ENCODE measurements at places on chromosomes 6 and 20.
A peak's percentile ranks its signal among the peaks of the same experiment; 100 is the strongest.

DNA sequence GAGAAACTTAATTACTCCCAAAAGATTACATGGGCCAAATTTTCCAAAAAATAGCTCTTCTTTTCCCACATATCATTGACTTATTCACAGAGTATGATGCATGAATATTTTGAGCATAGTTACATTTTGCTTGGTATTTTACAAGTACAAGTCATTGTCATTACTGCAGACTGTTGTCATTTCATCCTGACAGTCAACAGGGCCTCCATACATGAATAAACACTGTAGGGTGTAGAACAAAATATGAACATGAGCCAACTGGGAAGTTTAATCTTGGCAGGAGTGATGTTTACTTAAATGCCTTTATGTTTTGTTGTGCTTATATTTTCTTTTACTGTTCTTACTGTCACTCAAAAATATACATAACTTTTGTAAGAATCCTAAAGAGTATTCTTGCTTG lies 340.7 kb downstream of the ADGRB3 start:
- DNase-seq = no peak

DNA sequence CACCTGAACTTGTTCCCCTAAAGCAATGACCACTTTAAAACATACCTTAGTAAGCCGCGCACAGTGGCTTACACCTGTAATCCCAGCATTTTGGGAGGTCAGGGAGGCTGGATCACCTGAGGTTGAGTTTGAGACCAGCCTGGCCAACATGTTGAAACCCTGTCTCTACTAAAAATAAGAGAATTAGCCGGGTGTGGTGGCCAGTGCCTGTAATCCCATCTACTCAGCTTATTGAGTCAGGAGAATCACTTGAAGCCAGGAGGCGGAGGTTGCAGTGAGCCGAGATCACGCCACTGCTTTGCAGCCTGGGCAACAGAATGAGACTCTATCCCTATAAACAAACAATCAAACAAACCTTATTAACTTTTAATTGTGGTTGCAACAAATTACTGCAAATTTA lies 1.6 kb upstream of the RAET1E start:
- DNase-seq = no peak

GRCh38 chr20:23179766-23180403 lies 93.8 kb upstream of the CD93 start:
- no peak for DNase-seq

DNA sequence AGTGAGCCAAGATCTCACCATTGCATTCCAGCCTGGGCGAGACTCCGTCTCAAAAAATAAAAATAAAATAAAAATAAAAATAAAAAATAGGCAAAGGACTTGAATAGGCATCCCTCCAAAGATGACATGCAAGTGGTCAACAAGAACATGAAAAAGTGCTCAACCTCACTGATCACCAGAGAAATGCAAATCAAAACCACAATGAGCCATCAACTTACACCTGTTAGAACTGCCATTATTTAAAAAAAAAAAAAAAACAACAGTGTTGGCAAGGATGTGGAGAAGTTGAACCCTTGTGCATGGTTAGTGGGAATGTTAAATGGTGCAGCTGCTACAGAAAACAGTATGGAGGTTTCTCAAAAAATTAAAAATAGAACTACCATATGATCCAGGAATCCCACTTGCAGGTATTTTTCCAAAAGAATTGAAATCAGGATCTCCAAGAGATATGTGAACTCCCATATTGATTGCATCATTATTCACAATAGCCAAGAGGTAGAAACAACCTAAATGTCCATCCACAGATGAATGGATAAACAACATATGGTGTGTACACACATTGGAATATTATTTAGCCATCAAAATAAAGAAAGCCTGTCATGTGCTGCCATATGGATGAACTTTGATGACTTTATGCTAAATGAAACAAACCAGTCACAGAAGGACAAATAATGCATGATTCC lies 2.8 kb downstream of the C20orf203 start:
- no peak for DNase-seq

DNA sequence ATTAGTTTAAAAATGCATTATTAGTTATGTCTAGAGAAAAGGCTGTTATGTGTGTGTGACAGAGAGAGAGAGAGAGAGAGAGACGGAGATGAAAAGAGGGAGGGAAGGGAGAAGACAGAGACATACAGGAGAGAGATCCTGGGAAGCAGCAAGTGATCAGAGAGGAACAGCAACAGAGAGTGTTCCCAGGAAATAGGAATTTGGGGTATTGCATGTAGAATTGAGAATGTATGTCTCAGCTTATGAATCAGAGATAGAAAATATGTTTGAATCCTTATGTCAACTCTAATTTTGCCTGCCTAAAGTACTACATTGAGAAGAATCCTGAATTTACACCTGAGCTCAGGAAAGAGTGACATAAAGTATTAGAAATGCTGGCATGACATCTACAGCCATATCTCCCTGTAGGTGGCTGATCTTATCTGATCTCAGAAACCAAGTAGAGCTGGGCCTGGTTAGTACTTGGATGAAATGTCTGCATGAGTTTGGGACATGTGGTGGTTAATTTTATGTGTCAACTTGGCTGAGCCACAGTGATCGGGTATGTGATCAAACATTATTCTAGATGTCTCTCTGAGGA lies 130.6 kb downstream of the TENT5A start:
- DNase-seq = no peak

DNA sequence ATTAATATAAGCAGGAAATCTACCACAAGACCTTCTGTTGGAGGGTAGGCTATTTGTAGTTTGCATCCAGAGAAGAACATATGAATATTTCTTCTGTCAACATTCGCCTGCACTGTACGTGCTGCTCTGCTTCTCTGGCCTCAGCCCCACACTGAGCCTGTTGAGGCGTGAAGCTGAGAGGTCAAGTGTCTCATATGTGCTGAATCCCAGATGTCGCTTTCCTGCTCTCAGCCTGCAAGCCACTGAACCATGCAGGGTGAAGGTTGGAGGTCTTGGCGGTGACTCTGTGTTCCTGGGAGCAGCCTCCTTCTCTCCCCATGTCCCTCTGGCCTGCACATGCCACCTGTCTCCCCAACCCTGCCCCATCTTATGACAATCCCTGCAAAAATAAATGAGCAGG lies 83.6 kb downstream of the TMEM170B start:
- peak; percentile 50 for DNase-seq

DNA sequence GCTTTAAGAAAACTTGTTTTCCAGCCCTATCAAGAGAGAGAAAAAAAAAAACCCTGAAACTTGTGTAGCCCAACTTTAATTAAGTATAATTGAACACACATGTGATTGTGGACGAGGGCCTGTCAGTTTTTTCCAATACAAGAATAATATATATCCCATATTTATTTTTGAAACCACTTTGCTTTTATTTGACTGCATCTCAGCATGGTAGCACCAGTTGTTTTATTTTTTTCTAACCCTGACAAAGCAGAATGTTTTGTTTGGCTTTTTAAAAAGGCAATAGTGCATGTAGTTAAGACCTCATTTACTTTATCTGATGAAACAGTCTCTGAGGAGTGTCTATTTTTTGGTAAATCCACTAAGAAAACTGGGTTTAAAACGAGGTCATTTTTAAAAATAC lies 257.7 kb downstream of the CDKAL1 start:
- no peak for DNase-seq

DNA sequence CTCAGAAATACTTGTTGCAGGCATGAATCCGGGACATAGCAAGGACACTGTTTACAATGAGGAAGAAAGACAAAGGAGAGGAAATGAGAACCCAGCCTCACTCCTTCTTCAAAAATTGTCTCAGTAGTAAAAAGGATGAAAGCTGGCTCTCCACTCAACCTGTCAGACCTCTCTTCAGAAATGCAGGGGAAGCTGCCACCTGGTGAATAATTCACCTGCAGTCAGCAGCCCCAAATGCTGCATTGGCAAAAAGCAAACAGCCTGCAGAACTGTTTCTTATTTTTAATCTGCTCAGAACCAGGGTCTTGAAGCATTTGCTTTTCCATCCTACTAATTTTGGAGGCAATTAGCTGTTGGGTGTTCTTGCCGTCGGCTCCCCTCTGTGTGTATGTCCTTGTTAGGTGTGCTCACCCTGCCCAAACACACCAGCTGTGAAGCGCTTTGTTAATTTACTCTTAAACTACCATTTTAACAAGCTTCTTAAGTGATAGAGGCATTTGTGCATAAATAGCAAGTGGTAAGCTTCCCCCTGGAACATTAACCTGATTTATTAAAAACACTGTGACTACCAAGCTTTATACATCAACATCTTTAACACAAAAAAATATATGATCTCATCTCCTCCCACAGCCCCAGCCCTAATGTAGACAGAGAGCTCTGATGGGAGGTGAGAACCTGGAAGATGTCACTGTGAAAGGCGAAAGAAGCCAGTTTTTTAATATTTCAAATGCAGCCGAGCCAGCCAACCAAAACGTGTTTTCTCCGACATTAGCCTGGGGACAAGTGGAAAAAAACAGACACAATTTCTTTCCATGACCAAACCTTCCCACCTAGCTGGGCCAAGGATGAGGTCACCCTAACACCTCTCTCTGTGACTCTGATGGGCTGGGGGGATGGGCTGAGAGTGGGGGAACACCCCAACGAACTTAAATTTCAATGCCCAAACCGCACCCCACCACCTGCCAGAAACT lies 451.0 kb upstream of the SULF2 start:
- DNase-seq = no peak

- no peak for DNase-seq
These were observed 4.0 kb downstream of the STK4 start for GRCh38 chr20:44970243-44970757.

DNA sequence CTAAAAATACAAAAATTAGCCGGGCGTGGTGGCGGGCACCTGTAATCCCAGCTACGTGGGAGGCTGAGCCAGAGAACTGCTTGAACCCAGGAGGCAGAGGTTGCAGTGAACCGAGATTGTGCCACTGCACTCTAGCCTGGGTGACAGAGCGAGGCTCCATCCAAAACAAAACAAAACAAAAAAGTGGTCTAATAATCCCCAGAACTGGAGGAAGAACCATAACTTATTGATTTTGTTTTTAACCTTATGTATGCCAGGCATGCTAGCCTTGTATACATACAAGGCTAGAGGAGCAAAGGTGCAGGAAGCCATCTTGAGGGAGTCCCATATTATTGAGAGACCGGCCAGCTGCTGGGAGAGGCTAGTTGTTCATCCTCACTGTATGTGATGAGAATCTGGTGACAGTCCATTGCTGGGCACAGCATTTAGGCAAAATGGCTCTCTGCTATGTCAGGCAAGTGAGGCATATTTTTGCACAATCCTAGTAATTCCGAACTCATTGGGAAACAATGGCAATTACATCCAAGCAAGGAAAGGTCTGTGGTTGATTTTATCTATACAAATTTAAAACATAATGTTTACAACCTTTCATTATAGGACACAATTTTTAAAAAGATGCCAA lies 18.0 kb downstream of the HFE start:
- DNase-seq = no peak

GRCh38 chr6:147384029-147384428 lies 124.5 kb upstream of the SAMD5 start:
- DNase-seq = no peak

- DNase-seq = no peak
These were observed 42.1 kb upstream of the ARMC2 start for GRCh38 chr6:108806171-108806570.

DNA sequence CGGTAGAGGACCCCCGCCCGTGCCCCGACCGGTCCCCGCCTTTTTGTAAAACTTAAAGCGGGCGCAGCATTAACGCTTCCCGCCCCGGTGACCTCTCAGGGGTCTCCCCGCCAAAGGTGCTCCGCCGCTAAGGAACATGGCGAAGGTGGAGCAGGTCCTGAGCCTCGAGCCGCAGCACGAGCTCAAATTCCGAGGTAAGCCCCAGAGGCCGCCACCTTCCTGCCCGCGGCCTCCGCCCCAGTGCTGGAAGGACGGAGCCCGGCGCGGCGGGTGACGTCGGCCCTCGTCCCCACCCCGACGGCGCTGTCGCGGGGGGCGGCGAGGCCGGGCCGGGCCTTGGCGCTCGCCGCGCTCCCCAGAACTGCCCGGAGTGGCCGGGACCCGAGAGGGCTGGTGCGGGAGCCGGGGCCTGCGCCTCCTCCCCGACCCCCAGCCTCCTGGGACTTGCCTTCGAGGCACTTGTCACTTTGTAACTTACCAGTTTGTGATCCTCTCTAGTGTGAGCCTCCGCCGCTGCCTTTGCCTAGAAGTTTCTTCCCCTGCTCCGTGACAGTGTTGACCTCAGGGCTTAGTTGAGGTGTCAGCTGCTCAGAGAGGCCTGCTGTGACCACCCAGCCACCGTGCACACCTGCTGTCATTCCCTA lies 417 bp downstream of the VAPB start:
- DNase-seq = no peak

- DNase-seq = no peak
These were observed 1.3 kb downstream of the BPIFA2 start for GRCh38 chr20:33169176-33169794.

DNA sequence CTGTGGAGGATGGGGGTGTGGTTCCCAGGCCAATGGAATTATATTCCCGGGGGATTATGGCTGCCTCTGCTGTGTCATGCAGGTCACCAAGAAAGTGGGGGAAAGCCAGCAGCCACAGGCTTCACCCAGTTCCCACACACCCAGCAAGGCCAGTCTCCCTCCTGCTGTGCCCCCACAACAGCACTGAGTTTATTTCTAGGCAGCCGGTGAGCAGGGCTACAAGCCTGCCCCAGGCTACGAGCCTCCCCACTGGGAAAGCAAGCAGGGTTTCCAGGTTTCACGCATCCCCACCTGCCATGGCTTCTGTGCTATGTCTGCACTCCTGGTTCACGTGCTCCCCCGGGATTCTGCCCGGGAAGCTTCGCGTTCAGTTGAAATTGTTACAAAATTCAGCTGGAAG lies 72.6 kb downstream of the ERMARD start:
- DNase-seq = no peak

DNA sequence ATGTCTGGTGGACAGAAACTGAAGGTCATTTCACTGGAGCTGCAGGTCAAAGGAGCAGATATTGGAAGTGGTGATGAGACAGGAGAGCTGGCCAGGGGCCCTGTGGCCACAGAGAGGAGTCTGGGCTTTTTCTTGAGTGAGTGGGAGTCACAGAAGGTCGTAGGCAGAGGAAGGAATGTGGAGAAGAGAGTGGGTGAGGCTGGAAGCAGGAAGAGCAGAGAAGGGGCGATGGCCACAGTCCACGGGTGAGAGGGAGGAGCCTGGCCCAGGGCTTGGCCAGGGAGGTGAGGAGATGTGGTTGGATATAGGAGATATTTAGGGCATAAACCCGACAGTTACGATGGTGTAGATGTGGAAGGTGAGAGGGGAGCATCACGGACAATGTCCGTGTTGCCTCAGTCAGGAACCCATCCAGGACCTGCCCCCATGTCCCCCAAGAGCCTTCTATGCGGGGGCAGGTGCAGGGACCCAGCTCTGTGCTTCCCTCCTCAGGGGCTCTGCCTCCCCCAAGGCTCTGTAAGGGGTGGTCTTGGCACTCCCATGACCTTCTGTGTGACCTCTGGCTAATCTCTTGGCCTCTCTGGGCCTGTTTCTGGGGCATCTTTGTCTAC lies 150.5 kb upstream of the PTPN1 start:
- no peak for DNase-seq

Measured in NCI-H524 (cell line).